ENCODE measurements at places on chromosomes 5 and 9.

DNA sequence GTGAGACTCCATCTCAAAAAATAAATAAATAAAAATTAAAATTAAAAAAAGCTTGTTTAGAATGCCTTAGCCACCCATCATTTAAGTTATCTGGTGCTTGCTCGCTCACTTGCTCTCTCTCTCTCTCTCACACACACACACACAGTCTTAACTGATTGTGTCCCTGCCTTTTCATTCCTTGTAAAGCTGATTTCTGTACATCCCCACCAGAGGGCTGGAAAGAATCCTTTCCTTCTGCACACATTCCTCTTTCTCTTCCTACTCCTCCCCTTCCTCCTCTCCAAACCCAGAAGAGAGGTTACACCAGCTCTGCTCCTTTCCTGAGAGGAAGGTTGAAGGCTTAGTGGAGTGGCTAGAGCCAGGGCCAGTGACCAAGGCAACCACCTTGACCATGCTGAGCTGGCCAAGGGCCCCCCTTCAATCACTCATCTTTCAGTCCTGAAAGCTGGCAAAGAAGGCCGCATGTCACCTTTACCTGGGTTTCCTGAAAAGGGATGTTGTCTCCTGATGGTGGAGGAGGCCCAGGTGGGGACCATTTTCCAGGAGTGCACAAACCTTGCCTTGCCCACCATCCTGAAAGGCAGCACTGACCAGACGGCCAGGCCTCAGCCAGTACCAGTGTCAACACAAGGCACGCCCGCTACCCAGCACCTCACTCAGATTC is 25.6 kb downstream of the STK10 start:
- DNase-seq: no peak

GRCh38 chr5:109788596-109788995 is 98.9 kb downstream of the MAN2A1 start:
- DNase-seq: no peak

DNA sequence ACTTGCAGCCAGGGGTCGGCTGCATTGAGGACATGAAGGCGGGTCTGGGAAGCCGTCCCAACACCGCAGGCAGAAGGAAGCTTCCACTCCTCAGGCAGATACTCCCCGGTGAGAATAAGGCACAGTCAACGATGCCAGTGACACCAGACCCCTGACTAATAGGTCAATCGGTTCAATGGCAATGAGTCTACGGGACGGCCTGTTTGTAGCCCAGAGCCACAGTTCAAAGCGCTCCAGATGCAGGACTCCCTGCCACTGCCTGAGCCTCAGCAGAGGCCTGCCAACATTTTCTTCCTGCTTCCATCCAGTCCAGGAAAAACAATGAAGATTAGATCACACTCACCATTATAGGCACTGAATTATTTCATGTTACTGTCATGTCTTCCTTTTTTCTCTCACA is 84.5 kb upstream of the SIMC1 start:
- no peak for DNase-seq

DNA sequence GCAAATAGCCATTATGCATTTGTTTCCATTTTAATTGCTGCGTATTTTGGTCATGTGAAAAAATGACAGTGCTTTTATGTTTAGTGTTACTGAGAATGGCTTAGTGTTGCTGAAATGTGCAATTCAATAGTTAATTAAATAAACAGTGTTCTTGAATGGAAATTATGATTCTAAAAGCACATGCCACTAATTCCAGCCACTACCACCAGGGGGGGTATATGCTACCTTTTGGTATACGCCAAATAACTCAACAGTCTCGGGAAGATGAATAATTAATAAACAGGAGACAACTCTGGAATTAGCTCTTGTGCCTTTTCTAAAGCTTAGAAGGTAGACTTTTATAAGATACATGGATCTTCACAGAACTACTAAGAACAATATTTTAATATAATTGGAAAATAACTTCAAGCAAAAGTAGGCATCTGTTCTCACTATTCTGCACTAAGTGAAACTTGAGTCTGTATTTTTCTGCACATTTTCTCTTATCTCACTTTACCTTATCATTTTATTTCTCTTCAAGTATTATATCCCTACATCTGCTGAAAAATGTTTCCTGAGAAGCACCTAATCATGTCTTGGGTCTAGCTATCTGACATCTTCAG is 83.5 kb upstream of the MINAR2 start:
- no peak for DNase-seq

- no peak for DNase-seq
These were observed 6.0 kb downstream of the RNF44 start for GRCh38 chr5:176530983-176531901.

DNA sequence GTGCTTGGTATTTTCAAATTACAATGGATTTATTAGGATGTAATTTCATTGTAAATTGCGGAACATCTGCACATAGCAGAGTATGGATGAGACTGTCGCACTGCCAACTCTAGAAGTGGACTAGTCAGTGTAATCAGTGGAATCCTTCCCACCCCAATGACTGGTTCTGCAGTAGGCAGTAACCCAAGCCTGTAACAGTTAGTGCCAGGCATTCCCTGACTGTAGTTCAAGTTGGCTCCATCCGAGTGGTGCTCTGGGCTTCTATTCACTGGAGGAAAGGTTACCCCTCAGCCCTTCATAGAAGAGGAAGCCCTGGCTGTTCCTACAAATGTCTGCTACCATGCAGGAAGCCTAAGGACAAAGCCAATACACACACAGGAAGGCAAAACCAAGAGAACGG is 23.2 kb downstream of the AK3 start:
- no peak for DNase-seq

GRCh38 chr5:175466700-175467318 is 11.6 kb upstream of the SFXN1 start:
- DNase-seq: no peak

GRCh38 chr5:10275991-10276390 is 25.9 kb downstream of the CCT5 start:
- no peak for DNase-seq

DNA sequence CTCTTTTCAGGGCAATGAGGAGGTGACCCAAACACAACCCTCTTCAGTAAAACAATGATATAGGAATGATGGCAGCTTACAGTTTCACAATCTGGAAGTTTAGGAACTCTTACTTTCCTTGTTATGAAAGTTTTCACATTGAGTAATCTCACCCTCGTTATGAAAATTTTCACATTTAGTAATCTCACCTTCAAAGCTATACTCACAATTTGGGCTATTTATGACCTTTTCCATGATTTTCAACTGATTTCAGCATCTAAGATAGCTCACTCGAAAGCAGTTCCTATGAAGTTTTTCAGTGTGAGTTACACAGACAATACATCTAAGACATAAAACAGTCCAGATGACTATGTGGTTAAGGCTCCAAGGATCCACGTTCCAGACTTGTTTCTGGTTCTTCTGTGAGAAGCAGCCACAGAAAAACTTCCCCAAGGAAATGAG is 57.1 kb downstream of the FOXD1 start:
- no peak for DNase-seq

GRCh38 chr5:137629646-137630045 is 106.2 kb downstream of the KLHL3 start:
- peak; percentile 55 for DNase-seq

- DNase-seq: no peak
These were observed 89.7 kb downstream of the ELAVL2 start for GRCh38 chr9:23736293-23736692.

DNA sequence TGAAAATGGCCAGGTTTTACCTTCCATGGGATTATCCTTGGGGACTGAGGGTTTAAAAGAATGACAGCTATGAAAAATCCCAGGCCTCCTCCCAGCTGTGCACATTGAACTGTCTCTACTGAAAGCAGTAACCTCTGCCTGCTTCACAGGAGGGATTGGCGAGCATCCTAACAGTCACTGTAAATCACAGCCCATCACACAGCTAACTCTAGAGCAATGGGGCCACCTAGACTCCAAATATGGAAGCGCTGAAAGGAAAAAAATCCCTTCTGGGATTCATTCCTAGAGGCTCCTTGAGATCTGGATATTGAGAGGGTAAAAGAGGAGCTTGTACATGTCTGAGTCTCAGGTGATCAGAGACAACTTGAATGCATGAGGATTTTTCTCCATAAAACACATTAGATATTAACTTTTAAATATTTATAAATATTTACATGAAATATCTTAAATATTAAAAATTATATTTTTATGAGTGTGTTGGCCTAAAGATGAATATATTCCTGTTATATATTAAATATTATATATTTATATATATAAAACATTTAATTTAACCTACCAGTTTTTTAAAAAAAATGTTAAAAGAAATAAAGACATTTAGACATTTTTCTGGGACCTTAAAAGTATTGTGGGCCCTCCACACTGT is 133.8 kb upstream of the SLC24A2 start:
- DNase-seq: peak; percentile 32

DNA sequence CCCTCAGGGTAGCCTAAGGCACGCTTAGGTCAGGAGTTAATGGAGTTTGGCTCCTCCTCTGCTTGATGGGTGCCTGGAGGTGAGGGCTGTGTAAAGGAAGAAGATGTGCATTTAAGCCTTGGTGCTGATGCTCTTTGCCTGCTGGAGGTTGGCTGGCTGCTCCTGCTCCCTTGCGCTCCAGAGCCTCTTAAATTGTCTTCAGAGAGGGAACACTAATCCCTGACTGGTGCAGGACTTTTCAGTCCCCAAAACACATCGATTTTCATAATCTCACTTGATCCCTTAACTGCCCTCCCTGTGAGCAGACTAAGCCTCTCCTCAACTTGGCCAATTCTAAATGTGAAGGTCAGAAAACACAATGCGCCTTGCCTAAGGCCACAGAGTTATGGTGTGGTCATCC is 16.2 kb upstream of the TCOF1 start:
- peak; percentile 45 for DNase-seq

- no peak for DNase-seq
These were observed 72.4 kb downstream of the TEK start for GRCh38 chr9:27181381-27181780.

- DNase-seq: no peak
These were observed 7.1 kb upstream of the UNC5A start for GRCh38 chr5:176803068-176803942.

- DNase-seq: no peak
These were observed 51.0 kb downstream of the KIF4B start for GRCh38 chr5:155064580-155064979.

DNA sequence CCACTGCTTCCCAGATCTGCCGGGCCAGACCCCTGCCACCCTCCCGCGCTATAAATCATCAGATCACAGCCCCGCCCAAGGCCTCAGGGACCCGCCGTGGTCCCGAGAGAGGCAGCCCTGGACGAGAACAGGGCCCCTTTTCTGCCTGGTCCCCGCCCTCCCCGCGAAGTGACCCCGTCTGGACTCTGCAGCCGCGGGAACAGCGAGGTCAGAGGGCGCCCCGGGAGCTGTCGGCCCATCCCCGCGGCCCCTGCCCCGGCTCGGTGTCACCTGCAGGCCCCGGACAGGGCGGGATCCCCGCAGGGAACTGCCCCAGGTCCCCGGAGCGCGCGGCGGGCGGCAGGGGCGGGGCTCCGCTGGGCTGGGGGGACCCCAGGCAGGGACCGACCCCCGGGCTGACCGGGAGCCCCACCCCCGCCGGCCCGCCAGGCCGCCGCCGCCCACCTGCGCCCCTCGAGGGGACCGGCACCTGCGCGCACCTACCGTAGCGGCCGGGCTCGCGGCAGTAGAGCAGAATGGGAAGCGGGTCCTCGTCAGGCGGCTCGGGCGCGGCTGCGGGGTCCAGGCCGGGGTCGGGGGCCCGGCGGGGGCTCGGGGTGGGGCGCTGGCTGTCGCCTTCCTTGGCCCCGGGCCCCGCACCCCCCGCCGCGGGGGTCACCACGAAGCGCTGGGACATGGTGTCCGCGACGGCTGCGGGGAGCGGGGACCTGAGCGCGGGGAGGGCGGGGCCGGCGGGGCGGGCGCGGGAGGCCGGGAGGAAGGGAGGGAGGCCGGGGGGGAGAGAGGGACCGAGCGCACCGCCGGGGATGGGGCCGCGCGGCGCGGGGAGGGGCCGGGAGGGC is 43.5 kb upstream of the SLC12A7 start:
- DNase-seq: no peak

- no peak for DNase-seq
These were observed 7.9 kb upstream of the ACSL6 start for GRCh38 chr5:132019337-132019736.

GRCh38 chr9:116193636-116194035 is 40.0 kb downstream of the PAPPA start:
- DNase-seq: no peak

DNA sequence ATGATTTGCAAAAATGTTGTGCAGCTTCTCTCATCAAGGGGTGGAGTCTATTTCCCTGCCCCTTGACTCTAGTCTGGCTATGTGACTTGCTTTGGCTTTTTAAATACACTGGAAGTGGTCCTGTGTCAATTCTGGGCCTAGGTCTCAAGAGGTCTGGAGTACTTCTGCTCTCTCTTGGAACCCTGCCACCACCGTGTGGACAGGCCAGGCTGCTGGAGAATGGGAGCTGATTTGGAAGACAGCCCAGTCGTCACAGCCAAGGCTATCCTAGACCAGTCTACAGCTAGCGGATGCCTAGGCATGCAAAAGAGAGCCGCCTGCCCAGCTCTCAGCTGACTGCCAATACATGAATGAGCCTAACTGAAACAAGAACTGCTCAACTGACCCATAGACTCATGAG is 56.7 kb upstream of the CLINT1 start:
- no peak for DNase-seq
